ENCODE measurements at places on chromosomes 7 and 10.

DNA sequence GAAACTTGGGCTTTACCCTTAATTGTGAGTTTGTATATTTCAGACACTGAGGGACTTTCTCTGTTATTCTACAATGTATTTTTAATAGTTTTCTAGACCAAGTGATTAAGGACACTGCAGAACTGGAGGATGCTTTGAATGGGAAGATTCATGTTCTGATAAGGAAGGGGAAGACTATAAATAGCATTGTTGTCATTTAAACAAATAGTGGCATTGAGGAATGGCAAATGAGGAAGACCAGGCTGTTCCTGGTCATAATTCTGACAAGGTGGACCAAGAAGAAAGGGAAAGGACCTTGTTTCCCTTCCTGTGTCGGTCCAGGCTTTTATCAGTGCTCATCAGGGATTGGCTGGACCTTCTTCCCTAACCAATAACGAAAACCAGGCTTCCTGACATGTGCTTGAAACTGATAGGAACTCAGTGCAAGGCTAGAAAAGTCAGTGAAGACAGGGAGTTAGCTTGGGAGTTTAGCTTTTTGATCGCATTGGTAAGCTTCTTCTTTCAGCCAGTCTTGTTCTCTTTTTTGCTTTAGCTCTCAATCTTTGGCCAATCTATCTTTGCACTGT lies 116.2 kb downstream of the ITGA8 start:
- no peak for DNase-seq

- peak; percentile 52 for DNase-seq
Measured at GRCh38 chr7:106864298-106865081, 592 bp upstream of the PIK3CG start.

DNA sequence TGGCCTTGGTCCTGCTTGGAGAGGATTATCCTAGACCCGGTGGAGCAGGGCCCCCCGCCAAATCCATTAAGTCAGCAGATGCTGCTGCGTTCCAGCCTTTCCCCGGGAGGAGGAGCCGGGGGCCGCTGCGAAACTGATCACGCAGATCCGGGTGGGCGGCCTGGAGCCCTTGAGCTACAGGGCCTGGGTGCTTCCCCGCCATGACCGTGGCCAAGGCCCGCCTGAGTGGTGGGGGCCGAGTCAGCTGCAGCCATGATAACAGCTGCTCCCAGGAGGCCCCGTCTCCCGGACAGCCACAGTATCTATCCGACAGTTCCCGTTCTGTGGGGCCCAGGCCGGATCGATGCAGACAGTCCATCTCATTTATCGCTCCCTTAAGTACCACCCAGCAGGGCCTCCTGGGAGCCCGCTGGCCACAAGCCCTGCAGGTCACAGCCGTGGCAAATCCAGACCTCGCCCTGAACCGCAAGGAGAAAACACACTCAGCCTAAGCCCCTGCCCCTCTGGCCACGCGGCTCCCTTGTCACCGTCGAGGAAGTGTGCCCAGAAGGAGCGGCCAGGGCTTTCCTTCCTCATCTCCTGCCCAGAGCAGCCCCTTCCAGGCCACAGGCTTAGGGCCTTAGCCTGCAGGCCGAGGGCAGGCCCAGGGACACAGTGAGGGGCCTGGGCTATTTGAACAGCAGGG lies 34.4 kb upstream of the SLC29A4 start:
- DNase-seq, result no peak

- DNase-seq, result no peak
Measured at GRCh38 chr10:79102498-79102874, 33.7 kb downstream of the ZMIZ1 start.

DNA sequence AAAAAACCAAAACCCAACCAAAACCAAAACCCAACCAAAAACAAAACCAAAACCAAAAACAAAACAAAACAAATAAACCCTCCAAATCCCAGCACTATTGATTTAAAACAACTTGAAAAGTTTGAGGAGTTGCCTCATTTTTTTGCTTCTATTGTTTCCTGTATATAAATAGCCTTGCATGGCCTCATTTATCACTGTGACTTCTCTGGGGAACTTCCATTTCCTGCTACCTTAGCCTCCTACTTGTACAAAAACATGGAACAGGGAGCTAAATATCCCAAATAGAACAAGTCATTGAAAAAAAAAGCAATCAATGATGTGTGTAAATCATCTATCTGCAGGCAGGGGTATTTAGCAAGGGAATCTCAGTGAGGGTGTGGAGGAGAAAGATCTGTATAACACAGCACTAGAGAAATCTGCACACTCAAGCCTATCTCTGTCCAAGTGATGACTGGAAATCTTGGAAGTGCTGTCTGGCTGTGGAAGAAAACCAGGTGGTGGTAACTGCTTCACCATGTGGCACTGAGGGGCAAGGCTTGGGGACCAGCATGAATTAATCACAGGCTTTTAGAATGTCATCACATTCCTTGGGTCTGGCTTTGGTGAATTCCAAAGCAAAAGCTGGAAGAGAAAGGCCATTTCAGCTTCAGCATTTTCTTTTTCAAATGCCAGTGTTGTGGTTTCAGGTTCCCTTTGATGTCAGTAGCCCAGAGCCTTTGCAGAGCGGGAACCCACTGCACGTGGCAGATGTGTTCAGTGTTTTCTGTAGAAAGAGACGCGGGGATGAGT lies 349.5 kb upstream of the ZNF32 start:
- DNase-seq, result no peak

- no peak for DNase-seq
Measured at GRCh38 chr7:31583942-31584341, 70.1 kb downstream of the ITPRID1 start.

DNA sequence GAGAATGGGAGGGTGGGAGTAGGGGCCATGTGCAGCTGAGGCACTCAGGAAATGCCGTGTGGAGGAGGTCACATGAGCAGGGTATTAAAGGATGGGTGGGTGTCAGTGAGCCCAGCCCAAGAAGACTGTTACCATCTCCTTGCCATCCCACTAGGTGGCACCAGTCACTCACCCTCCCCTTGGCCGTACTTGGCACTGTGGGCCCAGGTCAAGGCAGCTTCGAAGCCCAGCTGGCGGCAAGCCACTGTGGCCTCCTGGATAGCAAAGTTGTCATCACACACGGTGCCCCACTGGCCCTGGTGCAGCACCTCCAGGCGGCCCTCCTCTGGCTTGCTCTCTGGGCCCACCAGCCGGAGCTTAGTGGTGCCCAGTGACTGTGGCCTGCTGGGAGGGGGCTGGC lies 5.4 kb downstream of the LOXL4 start:
- peak; percentile 50 for DNase-seq

DNA sequence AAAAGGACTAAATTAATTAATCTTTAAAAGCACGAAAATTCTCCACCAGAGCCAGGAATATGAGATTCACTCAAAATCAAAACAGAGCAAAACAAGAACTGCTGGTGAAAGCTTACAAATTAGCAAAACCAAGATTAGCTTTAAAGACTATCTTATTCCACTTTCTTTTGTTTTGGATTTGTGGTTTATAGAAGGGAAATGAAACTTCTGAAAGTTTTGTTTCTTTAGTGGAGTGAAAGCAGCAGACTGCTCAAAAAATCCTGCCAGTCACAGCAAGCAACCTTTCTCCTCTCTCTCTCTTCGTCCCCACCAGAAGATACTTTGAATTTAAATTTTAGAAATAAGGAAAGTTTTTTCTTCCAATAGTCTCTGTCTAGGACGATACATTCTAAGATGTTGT lies 7.8 kb downstream of the ACTA2 start:
- DNase-seq, result peak; percentile 14

- DNase-seq, result no peak
Measured at GRCh38 chr7:42972699-42973500, 40.7 kb downstream of the MRPL32 start.

DNA sequence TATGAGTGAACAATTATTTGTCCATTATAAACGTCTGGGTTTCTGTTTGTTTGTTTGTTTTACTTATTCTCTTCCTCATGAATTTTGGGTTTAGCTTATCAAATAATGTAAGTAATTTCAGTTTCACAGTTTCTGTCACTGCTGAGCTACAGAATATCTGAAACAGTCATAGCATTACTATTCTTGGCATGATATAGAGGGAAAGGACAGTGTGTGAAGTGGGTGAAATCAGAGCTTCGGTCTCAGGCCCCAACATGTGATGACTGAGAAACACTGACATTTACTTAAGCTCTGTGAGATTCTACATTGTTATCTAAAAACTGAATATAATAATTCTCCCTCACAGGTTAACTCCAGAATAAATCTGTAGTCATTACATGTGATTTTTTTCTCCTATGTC lies 8.8 kb upstream of the OR6V1 start:
- no peak for DNase-seq

GRCh38 chr10:22649390-22649841 lies 65.0 kb downstream of the PIP4K2A start:
- DNase-seq, result no peak

GRCh38 chr7:101155303-101155702 lies 1.0 kb downstream of the AP1S1 start:
- no peak for DNase-seq

DNA sequence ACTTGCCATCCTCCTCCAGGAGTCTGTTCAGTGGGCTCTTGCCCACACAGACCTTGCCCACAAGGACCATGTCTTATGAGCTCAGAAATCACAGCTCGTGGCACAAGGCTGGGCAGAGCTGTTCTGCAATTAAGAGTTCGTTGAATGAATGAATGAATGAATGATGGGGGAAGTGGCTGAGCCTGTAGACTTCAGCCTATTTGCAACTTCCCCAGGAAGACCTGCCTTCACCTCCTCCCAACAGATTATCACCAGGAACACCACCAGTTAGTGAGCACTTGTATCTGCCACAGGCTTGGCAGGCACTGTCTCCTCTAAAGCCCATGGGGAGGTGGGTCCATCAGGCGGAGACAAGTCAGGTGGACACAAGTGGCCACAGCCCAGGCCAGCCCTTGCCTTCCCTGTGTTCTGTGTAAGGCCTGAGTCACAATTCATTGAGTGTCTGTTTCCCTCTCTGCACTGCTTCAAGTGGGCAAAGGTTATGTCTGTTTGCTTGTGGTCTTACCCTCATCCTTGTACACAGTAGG lies 1.8 kb upstream of the FGF8 start:
- DNase-seq, result peak; percentile 23

GRCh38 chr7:128887169-128888038 lies 23.1 kb downstream of the KCP start:
- DNase-seq, result no peak

GRCh38 chr10:17859492-17860156 lies 50.5 kb downstream of the MRC1 start:
- DNase-seq, result no peak

DNA sequence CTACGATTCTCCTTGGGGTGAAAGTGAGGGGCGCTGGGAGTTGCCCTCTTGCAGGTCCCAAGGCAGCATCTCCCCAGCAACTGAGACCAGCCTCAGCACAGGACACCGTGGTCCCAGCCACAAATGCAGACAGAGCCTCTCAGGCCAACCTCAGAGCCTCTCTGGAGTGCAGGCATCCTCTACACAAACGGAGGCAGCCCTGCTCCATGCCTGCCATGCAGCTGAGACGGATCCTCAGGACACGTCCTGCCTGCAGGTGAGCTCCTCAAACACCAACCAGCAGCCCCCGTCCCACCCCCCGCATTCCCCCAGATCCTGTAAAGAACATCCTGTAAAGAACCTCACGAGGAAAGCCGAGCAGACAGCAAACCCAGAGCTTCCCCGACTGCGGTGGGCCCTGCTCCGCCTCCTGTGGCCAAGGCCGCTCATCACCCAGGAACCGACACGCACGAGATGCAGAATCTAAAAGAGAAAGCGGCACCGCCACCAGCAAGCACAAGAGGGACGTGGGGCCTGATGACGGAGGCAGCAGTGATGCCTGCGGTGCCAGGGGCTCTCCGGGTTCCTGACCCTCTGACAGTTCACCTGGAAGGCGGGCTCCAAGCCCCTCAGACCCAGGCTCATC lies 186.9 kb downstream of the PTPRN2 start:
- no peak for DNase-seq

DNA sequence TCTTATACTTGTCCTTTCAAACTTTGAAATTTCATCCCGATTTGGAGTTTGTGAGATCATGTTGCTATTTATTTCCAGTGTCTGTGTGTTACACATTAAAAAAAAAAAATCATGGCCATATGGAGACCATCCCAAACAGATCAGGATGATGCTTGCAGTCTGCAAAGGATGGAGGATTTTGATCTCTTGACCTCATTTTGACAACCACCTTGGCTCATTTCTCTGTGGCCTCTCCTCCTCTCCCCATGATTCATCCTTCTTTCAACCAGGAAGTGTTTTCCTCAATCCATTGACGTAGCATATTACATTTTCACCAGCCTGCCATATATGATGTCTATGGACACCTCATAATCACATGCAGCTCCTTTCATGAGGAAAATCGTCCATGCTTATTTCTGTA lies 68.9 kb upstream of the INSYN2A start:
- DNase-seq, result no peak

GRCh38 chr10:34826221-34826620 lies 11.1 kb upstream of the PARD3 start:
- DNase-seq, result no peak

GRCh38 chr10:1509011-1509530 lies 228.3 kb downstream of the ADARB2 start:
- DNase-seq, result no peak

DNA sequence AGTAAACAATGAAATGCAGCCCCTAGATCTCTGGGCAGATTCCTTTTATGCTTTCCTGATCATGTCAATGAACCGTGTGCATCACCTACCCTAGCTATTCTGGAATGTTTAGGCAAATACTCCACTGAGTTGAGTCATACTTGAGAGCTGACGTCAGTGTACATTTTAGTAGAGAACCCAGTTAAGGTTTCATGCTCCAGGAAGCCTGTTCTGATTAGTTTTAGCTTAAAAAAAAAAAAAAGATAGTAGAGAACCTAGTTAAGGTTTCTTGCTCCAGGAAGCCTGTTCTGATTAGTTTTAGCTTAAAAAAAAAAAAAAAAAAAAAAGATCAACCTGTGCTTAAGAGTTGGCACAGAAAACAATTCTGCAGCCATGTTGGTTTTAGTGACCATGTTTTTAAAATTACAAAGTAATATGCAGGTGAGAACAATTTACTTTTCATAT lies 3.7 kb upstream of the MCU start:
- DNase-seq, result no peak

DNA sequence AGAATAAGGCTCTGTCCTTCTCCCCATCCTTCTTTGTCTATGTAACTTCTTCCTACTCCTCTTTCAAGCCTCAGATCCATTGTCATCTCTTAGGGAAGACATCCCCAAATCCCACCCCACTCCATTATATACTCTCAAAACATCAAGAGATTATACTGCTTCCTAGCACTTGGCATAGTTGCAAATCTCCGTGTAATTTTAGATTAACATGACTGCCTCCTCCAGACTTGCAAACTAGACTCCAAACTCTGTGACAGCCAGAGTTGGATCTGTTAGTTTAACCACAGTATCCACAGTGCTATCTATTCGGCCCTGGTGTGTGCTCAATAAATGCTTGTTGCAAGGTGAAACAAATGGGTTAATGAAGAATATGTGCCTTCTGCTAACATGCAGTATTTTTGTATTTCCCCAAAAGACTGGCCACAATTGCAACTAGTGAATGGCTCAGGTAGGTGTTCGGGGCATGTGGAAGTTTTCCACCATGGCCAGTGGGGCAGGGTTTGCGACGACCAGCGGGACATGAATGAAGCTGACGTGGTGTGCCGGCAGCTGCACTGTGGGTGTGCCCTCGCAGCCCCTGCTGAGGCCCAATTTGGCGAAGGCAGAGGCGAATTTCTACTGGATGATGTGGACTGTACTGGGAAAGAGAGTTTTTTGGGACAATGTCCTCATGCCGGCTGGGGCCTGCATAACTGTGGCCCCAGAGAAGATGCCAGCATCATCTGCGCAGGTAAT lies 34.5 kb upstream of the C10orf120 start:
- DNase-seq, result no peak

- no peak for DNase-seq
Measured at GRCh38 chr7:32001948-32002347, 68.3 kb downstream of the PDE1C start.

Data from GM13976 (cell line).